Body of pancreas (tissue), 4 donors: ENCODE measurements at places on chromosomes 1 and 21. TPM values are rescaled to one million over a fixed set of nuclear protein-coding genes. Genes with fewer than 3 reads are reported as not detected.
A peak's percentile ranks its signal among the peaks of the same experiment; 100 is the strongest.

DNA sequence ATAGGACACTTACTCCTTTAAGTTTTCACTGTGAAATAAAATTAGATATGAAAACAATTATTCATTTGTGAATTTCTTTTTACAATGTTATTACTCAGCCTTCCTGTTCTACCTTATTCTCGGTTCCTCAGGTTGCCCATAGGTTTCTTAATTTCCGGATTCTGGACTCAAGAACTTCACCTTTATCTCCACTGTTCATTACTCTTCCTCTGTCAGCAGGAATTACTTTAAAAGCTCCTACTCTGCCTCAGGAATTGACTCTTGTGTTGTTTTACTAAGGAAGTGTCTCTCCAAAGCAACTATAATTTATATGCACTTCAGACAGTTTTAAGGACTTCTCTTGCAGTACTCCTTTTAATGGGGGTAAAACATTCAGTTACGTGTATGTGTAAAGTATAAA, 123.8 kb downstream of the OSBPL9 start:
- H3K27ac ChIP-seq: no peak overlapping the region
- H3K4me3 ChIP-seq: no peak overlapping the region
- no peaks in the 10 kb centered on the region for H3K36me3 ChIP-seq

DNA sequence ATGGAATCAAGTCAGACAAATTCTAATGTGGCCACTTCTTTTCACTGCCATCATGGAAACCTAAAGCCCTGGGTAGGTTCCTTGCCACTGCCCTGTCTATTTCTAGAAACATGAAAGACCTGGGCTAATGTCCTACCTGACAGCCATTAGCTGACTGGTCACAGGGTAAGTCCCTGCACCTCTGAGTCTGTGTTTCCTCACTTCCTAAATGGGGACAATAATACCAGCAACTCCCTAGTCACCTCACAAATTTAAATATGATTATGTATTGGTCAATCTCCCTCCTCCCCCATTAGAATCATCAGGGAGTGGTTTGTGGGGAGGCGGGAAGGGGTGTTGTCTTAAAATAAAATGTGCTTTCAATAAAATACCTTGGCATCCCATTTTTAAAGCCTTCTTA, 2.2 kb downstream of the CREG1 start:
- no peak for DNase-seq
- H3K27me3 ChIP-seq: no peaks in the 10 kb centered on the region
- H3K4me3 ChIP-seq: no peak overlapping the region

DNA sequence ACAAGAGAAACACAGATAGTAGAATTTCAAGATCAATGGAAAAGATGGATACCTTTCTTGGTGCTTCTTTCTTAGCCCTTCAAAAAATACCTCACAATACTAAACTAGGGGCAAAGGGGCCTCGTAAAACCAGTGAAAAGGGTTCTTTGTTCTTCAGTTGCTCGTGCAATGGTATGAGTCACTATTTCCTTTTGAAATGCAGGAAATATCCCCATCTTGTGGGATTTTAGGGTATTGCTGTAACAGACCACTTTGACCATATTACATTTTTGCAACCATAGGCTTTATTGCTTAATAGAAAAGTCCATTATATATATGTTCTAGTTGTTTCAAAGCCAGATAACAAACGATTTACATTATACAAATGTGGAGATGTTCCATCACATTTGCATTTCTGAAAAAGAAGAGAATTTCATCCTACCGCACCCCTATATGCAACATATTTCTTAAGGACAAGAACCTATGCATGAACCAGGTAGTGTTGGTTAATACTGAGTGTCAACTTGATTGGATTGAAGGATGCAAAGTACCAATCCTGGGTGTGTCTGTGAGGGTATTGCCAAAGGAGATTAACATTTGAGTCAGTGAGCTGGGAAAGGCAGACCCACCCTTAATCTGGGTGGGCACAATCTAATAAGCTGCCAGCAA, 88.6 kb upstream of the PKN2 start:
- no peaks in the 10 kb centered on the region for H3K36me3 ChIP-seq
- H3K4me3 ChIP-seq: no peak overlapping the region
- no peaks in the 10 kb centered on the region for H3K27me3 ChIP-seq
- no peak for DNase-seq
- H3K27ac ChIP-seq: no peak overlapping the region
- H3K4me1 ChIP-seq: no peaks in the 10 kb centered on the region

GRCh38 chr1:6800745-6801144, 15.5 kb downstream of the CAMTA1 start:
- H3K36me3 ChIP-seq: no peaks in the 10 kb centered on the region
- no peak overlapping the region for H3K27ac ChIP-seq
- H3K27me3 ChIP-seq: no peaks in the 10 kb centered on the region
- no peak overlapping the region for H3K4me3 ChIP-seq
- peaks cover 33% of the 10 kb centered on the region for H3K4me1 ChIP-seq

DNA sequence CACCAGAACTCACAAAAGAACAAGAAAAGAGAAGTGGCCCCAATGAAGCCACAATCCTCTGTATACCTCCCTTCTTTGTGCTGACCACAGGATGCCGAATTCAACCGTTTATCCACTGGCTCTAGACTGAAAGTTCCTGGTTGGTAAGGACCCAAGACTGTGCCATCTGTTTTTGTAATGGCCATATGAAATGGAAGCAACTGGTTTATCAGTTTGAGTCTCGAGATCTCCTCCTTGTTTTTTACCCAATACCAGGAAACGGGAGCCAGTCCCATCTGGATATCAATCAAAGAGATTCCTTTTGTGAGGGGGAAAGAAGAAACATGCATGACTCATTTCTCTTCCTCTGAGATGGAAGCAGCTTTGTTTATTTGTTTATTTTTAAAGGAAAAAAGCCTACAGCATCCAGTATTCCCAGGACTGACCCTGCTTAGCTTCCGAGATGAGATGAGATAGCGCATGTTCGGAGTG, 32.4 kb upstream of the ZNF124 start:
- no peak overlapping the region for H3K4me3 ChIP-seq
- no peak for DNase-seq
- H3K27me3 ChIP-seq: no peaks in the 10 kb centered on the region
- peaks cover 13% of the 10 kb centered on the region for H3K4me1 ChIP-seq
- H3K36me3 ChIP-seq: peaks cover 2% of the 10 kb centered on the region

GRCh38 chr1:93328809-93329760, 16.6 kb upstream of the DR1 start:
- H3K4me1 ChIP-seq: no peaks in the 10 kb centered on the region
- no peak for DNase-seq
- no peak overlapping the region for H3K4me3 ChIP-seq
- no peak overlapping the region for H3K27ac ChIP-seq

- H3K4me3 ChIP-seq: no peak overlapping the region
- no peak for DNase-seq
- peaks cover 22% of the 10 kb centered on the region for H3K4me1 ChIP-seq
These were observed 22.8 kb downstream of the PBX1 start for GRCh38 chr1:164581762-164582161.

GRCh38 chr1:226123591-226124471, 61.3 kb downstream of the H3-3A start:
- DNase-seq: peak; percentile 78
- H3K27ac ChIP-seq: peak overlapping the region; percentile 93
- H3K4me3 ChIP-seq: no peak overlapping the region
- no peaks in the 10 kb centered on the region for H3K36me3 ChIP-seq

DNA sequence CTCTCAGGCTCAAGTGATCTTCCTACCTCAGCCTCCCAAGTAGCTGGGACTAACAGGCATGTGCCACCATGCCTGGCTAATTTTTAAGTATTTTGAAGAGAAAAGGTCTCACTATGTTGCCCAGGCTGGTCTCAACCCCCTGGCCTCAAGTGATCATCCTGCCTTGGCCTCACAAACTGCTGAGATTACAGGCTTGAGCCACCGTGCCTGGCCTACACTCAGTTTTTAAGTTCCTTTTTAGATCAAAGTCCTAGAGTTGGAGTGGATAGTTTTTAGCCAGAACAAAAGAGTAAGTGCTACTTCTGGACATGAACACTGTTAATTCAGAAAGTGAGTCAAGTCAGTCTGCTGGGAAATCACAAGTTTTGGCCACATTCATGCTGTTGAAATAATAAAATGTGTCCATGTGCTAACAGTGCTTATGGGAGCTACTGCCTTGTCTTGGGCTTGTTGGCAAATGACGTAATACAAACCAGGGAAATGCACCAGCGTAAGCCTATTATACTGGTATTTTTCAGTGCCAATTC, 84.2 kb downstream of the NDUFS5 start:
- H3K27ac ChIP-seq: no peak overlapping the region
- no peaks in the 10 kb centered on the region for H3K27me3 ChIP-seq

MARK1 gene
- 5.3 TPM for total RNA-seq

SMIM34 gene
- not detected for total RNA-seq
